ENCODE measurements at places on chromosomes 5 and 9.

DNA sequence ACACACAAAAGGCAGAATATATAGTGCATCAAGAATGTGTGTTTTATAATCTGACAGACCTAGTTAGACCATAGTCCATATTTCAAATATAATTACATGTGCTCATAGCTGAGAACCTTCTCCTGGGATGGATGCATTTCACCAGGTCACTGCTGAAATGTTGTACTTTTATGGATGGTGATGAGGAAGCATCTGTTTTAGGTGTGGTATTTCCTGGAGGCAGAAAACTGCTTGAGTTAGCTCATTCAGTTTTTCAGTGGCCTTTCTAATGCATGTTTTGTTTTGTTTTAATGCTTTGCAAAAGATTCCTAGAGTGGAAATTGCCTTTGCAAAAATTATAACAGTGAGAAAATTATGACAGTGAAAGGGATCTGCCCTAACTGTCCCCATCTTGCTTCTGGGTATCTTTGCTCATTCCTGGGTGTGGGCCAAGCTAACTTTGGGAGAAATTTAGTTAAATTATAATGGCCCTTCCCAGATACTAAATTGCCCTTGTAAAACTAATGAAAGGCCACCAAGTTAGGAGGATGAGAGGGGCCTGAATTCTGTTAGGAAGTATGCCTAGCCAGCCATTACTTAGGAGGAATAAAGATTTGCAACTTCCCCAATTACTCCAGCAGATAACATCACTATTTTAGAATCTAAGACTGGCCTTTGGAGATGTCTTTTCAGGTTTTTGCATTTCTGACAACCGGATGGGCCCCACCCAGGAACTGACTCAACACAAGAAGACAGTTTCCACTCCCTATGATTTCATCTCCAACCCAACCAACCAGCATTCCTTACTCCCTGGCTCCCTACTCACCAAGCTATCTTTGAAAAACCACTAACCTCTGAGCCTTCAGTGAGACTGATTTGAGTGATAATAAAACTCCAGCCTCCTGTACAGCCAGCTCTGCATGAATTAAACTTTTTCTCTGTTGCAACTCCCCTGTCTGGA, 7.0 kb upstream of the IL12B start:
- peak; percentile 46 for DNase-seq

GRCh38 chr9:98793031-98793430, 3.3 kb downstream of the ANKS6 start:
- DNase-seq, result no peak

GRCh38 chr5:154164249-154164581, 26.3 kb upstream of the GALNT10 start:
- DNase-seq, result no peak

- DNase-seq, result no peak
These were observed 86.6 kb upstream of the RANBP3L start for GRCh38 chr5:36388288-36388687.

GRCh38 chr5:136197462-136198142, 4.6 kb upstream of the SMIM32 start:
- DNase-seq, result no peak

GRCh38 chr5:134268919-134269318, 43.0 kb upstream of the PPP2CA start:
- DNase-seq, result no peak

- no peak for DNase-seq
These were observed 240.1 kb upstream of the RASA1 start for GRCh38 chr5:87027570-87027969.

GRCh38 chr5:56783261-56783660, 32.1 kb upstream of the MAP3K1 start:
- no peak for DNase-seq

DNA sequence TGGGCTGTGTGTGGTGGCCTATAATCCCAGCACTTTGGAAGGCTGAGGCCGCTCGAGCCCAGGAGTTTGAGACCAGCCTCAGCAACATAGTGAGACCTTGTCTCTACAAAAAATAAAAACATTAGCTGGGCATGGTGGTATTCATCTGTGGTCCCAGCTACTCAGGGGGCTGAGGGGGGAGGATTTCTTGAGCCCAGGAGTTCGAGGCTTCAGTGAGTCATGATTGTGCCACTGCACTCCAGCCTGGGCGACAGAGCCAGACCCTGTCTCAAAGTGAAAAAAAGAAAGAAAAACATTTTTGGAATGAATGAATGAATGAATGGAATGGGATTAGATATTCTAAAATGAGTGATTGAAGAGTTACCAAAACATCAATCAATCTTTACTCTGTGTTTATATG, 85.8 kb downstream of the FGF1 start:
- no peak for DNase-seq

GRCh38 chr5:115857626-115858349, 16.1 kb downstream of the AP3S1 start:
- no peak for DNase-seq

DNA sequence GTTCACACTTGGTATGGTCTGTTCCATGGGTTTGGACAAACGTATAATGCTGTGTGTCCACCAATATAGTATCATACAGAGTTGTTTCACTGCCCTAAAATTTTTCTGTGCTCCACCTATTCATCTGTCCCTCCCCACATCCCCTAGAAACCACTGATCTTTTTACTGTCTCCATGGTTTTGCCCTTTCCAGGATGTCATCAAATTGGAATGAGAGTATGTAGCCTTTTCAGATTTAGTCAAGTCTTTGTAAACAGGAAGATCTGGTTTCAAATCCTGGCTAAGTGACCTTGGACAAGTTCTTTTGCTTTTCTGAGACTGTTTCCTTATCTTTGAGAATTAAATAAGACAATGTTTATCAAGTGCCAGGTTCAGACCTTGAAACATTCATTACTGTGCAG, 13.2 kb upstream of the LVRN start:
- DNase-seq, result no peak

- DNase-seq, result no peak
These were observed 50.6 kb downstream of the SIL1 start for GRCh38 chr5:139147483-139148087.

DNA sequence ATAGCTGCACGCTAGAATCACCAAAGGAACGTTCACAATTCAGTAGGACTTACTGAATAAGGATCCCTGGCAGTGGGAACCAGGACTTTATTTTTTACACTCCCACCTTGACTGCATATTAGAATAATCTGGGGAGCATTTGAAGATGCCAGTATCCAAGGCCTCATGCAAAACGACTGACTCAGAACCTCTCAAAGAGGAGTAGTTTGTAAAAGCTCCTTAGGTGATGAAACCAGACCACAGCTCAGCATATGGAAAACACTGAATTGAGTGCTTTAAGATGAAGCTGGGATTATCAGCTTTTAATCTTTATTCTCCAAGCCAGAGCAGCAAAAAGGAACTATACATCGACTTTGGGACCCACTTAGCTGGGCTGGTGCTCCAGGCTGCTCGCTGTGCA, 288.3 kb downstream of the MLLT3 start:
- DNase-seq, result no peak

DNA sequence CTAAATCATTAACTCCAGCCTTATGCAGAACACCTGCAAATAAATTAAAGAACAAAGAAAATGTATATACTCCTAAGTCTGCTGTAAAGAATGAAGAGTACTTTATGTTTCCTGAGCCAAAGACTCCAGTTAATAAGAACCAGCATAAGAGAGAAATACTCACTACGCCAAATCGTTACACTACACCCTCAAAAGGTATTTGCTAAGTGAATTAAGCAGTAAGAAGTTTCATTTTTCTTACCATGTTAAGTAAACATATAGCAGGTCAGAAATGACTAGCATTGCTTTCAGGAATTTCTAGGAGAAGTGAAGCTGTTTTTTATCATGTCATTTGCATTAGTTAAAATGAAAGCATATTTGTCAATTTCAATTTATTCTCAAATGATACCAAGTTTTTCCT, 92.7 kb downstream of the MELK start:
- DNase-seq, result no peak

- peak; percentile 37 for DNase-seq
These were observed 439.9 kb downstream of the BRINP1 start for GRCh38 chr9:118929287-118929686.

GRCh38 chr9:133779516-133780403, 41.6 kb upstream of the SARDH start:
- DNase-seq, result no peak

DNA sequence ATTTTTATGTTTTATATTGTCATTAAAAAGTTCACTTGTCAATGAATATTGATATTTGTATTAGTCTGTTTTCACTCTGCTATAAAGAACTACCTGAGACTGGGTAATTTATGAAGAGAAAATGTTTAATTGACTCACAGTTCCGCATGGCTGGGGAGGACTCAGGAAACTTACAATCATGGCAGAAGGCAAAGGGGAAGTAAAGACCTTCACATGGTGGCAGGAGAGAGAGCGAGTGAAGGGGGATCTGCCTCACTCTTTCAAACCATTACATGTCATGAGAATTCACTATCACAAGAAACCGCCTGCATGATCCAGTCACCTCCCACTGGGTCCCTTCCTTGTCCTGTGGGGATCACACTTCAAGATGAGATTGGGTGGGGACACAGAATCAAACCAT, 27.4 kb downstream of the SRD5A1 start:
- no peak for DNase-seq

DNA sequence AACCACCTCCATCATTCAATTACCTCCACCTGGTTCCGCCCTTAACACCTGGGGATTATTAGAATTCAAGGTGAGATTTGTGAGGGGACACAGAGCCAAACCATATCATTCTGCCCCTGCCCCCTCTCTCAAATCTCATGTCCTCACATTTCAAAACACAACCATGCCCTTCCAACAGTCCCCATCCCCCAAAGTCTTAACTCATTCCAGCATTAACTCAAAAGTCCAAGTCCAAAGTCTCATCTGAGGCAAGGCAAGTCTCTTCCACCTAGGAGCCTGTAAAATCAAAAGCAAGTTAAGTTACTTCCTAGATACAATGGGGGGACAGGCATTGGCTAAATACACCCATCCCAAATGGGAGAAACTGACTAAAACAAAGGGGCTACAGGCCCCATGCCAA, 18.8 kb downstream of the PSIP1 start:
- DNase-seq, result no peak

GRCh38 chr5:68352166-68352565, 136.6 kb downstream of the PIK3R1 start:
- no peak for DNase-seq

DNA sequence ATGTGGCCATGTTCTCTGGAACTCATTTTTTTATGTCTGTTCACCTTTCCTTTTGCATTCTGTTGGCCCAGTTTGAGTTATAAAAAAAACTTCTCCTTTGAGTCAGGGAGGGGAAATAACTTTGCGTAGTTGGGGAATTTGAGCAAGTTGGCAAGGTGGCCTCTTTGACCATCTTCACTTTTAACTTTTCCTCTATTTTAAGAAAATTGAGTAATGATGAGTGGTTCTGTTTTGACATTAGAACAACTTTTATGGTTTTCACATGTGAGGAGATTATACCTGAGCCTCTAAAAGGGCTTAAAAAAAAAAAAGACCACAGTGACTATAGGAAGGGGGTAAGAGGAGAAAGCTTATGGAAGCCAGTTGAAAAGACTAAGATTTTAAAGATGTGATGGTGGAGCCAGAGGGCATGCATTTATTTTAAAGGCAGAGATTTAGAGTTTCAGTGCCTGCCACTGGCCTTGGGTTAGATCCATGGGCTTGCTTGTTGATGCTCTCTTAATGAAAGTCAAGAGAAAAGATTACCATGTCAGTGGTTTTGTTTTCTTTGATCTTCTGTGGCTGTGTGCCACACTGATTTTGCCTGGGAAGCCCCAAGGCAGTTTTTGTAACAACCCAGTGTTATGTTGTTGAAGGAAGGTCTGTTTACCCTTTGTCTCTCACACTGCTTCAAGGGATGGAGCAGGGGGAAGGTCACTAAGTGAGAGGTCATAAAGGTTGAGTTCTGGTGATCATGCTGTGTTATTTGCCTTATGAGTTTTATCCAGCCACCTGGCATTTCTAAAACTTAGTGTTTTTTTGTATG, 219.7 kb upstream of the CD180 start:
- DNase-seq, result no peak

GRCh38 chr9:107620801-107621200, 131.2 kb upstream of the KLF4 start:
- no peak for DNase-seq

GRCh38 chr9:73596321-73596720, 444.7 kb downstream of the ANXA1 start:
- DNase-seq, result no peak

GRCh38 chr5:150762211-150762610, 3.4 kb upstream of the DCTN4 start:
- DNase-seq, result no peak

DNA sequence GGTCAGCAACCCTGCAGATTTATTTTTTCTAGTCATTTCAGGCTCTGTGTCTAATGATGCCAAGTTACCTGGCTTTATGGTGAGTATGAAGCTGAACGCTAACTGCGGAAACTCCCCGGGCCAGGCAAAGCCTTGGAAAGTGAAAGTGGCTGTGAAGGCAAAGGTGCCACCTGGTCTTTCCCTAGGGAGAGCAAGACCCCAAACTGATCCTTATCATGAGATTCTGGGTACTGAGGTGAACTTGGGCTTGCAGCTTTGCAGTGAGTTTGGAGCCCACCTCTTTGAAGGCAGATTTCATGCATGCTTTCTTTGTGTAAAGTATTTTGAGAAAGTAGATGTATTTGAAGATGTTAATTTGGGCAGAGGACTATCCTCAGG, 63.3 kb downstream of the CARTPT start:
- no peak for DNase-seq
